Kidney (tissue), 22 donors: ENCODE measurements at places on chromosomes 11 and 22. TPM values are rescaled to one million over a fixed set of nuclear protein-coding genes. Genes with fewer than 3 reads are reported as not detected.

Gene CHRM1
- 0.44 TPM for total RNA-seq

Gene DGCR6
- 1.7 TPM for total RNA-seq

Gene KCNC1
- 0.03 TPM for total RNA-seq

Gene SYT13
- total RNA-seq: 6.8 TPM

Gene PLAAT5
- 0.72 TPM for total RNA-seq
